NCI-H1105 (cell line): ENCODE measurements at places on chromosomes 6 and 20.
A peak's percentile ranks its signal among the peaks of the same experiment; 100 is the strongest.

- DNase-seq: no peak
Measured at GRCh38 chr6:39430446-39430845, 107.9 kb upstream of the KCNK16 start.

DNA sequence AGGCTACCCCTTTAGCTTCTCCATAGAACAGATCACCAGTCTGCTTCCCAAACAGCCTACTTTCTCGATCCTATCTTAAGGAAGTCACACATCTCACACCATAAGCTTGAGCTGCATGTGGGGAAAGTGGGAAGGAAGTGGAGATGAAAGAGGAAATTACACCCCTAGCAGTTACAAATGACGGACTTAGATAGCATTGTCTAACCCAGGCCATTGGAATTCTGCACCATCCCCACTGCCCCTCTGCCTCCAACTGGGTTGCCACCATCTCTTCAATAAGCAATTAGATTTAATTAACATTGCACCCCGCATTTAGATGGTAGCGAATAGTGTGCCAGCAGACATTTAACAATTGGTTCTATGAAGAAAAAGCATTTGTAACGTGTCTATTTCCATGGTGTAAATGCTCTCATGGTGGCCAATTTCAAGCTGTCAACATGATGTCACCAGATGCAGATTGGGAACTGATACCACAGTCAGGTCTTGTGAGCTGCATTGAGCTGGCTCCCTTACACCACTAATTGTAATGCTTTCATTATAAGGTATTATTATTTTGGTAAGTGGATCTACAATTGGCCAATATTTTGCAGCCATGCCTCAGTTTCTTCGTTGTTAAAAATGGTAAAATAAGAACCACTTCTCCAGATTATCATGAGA, 124.7 kb downstream of the CD24 start:
- DNase-seq: no peak

DNA sequence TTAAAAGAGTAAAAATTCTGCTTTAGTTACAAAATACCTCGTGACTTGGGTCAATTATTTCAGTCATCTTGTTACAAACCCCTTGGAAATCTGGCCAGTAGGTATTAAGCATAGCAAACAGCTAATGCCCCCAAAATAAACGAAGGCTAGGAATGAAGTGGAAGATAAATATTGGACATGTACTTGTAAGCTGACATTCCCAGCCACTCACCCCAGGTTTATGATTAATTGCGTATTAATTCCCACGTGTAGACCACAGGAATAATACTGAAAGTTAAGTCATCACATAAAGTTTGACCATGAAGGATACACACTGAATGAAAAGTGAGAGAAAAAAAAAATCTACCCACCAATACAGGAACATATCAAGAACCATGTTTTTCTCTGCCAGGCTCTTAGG, 936.5 kb upstream of the ADGRB3 start:
- DNase-seq: no peak

GRCh38 chr6:107763946-107764345, 60.2 kb downstream of the SCML4 start:
- DNase-seq: no peak

DNA sequence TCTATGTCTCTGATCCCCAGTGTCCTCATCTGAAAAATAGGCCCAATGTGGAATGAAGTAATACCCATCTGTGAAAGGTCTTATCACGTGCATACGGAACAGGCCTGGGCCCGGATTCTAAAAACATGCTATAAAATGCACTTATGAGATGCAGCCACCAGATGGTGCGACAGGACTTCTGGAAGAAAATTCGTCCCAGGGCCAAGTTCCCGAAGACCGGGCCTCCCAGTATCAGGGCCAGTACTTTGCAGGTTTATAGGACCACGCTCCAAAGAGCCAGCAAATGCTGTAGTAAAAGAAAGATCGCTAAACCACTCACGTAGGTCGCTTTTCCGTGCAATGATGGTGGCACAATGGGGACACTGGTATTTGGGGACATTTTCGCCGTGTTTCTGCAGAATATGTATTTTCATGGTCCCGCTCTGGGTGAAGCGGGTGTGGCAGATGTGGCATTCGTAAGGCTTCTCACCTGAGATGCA, 10.6 kb downstream of the CTCFL start:
- DNase-seq: no peak

DNA sequence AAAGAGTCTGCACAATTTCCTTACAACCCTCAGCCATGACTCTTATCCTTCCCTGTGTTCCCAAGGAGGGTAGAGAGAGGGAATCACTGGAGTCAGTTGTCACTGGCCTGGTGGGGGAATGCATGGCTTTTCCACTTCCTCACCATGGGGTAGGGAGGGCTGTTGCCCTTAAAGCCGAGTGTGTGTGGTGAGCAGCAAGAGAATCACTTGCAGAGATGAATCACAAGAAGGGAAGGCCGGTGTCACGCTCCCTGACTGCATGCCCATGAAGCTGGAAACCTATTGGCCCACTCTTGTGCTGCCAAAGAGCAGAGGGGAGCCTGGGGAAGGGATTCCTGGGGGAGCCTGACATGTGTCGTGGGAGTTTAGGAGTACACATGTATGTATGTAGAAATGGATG, 18.1 kb upstream of the BMP6 start:
- no peak for DNase-seq

DNA sequence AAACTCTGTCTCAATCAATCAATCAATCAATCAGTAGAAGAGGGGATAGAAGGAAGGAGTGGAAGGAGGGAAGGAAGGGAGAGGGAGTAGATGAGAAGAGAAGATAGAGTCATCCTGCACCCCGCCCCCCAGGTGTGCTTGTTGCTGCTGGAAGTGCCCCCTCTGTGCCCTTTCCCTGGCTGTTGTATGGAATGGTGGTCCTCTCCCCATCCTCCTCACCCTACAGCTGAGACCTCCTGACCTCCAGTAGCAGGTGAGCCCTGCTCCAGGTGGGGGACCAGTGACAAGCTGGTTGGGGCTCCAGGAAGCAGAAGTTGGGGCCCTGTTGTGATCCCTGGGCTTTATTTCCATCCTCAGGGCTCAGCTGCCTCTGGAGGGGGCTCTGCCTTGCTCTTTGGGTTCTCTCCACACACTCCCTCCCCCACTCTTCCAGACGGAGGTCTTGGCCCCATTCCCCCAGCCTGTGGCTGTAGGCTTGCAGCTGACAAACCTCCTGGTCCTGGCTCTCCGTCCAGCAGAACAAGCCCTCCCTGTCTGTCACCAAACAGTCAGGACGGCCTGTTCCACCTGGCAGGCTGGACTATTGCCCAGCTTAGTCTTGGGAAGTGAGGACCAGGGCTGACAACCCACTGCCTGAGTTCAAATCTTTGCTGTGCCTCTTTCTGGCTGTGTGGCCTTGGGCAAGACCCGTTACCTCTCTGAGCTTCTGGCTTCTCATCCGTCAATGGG, 26.0 kb upstream of the SCRT2 start:
- DNase-seq: no peak

- no peak for DNase-seq
Measured at GRCh38 chr6:89554106-89554505, 84.4 kb downstream of the LYRM2 start.

- DNase-seq: no peak
Measured at GRCh38 chr20:35697696-35698297, 1.4 kb downstream of the NFS1 start.

GRCh38 chr6:7916959-7917358, 6.4 kb upstream of the TXNDC5 start:
- DNase-seq: no peak

- no peak for DNase-seq
Measured at GRCh38 chr6:20370801-20371200, 30.9 kb upstream of the E2F3 start.

- DNase-seq: no peak
Measured at GRCh38 chr20:62785393-62785792, 10.9 kb upstream of the MRGBP start.

GRCh38 chr6:26003102-26003694, 40.6 kb downstream of the TRIM38 start:
- DNase-seq: peak; percentile 64

GRCh38 chr6:75579951-75580350, 21.7 kb upstream of the SENP6 start:
- DNase-seq: no peak

- DNase-seq: peak; percentile 67
Measured at GRCh38 chr6:52994839-52995088, 320 bp downstream of the GSTA4 start.
